ENCODE measurements at places on chromosomes 5 and 9. TPM values are rescaled to one million over a fixed set of nuclear protein-coding genes. Genes with fewer than 3 reads are reported as not detected.

GRCh38 chr9:89370593-89370992, 52.3 kb downstream of the SECISBP2 start:
- H3K36me3 ChIP-seq, result no peaks in the 10 kb centered on the region
- H3K27ac ChIP-seq, result no peak overlapping the region
- H3K27me3 ChIP-seq, result no peaks in the 10 kb centered on the region

DNA sequence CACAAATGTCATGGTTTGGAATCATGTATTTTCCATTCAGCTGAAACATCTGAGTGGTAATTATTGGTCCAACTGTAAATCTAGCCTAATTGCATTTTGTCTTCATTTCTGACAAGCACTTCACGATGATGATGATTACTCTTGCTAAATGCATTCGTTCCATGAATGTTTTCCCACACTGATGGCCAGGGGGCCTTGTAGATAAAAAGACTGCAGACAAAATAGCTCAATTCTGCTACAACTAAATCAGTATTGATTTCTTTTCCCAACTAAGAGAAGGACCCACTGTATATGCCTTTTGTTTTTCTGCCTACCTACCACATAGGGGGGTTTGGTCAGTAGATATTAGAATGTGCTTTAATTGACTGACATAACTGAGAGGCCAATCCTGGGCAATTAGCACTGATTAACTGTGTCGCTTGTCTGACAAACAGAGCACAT, 1351.3 kb upstream of the NUDT12 start:
- H3K27ac ChIP-seq, result no peak overlapping the region
- no peaks in the 10 kb centered on the region for H3K4me1 ChIP-seq
- no peaks in the 10 kb centered on the region for H3K36me3 ChIP-seq
- DNase-seq, result no peak

GRCh38 chr5:54551292-54551691, 33.7 kb downstream of the SNX18 start:
- no peak for DNase-seq
- H3K27ac ChIP-seq, result no peak overlapping the region
- peaks cover 8% of the 10 kb centered on the region for H3K4me1 ChIP-seq
- H3K27me3 ChIP-seq, result no peaks in the 10 kb centered on the region

DNA sequence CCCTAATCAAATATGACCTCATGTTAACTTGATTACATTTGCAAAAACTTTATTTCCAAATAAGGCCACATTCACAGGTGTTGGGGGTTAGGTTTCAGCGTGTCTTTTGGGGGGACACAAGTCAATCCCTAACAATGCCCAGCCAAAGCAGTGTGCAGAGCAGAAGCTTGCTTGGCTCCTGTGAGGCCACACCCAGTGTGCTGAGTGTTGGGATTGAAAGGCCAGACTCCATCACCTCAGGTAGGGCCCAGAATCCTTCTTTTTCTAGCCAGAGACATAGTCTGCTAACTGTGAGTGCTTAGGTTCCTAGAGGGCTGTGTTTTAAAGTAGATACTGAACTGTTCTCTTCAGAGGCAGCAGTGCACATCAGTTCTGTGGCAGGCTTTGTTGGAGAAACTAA, 27.9 kb downstream of the KDM4C start:
- no peaks in the 10 kb centered on the region for H3K36me3 ChIP-seq
- H3K27me3 ChIP-seq, result no peaks in the 10 kb centered on the region
- H3K27ac ChIP-seq, result no peak overlapping the region
- H3K4me1 ChIP-seq, result peaks cover 3% of the 10 kb centered on the region
- H3K4me3 ChIP-seq, result no peak overlapping the region
- DNase-seq, result no peak

DNA sequence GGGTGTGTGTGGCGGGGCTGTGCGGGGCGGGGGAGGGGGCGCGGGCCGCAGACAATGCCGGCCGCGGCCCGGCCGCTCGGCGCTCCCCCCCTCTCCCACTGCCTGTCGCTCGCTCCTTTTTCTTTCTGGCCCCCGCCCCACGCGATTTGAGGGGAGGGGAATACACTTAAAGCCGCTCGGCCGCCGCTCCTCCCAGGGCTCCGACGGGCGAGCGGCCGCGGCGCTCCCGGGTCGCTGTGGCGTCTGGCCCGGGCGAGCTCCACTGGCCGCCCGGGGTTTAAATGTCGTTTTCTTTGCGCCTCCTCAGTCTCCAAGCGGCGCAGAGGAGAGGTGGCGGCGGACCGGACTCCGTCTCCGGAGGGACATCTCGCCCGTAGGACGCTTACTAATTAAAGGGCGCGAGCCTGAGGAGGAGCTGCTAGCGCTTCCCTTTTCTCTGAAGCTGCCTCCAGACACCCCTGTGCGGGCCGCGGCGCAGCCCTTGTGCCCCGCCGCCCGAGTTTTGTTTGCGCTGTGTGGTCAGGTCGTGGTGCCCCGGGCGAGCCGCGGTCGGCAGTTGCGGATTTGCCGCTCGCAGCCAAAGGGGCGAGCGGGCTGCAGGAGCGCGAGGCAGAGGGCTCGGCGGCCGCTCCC, 1.4 kb downstream of the ZSWIM6 start:
- peak overlapping the region; percentile 80 for H3K27ac ChIP-seq
- peaks cover 4% of the 10 kb centered on the region for H3K4me1 ChIP-seq
- DNase-seq, result peak; percentile 39
- no peaks in the 10 kb centered on the region for H3K36me3 ChIP-seq
- H3K4me3 ChIP-seq, result peak overlapping the region; percentile 92
- no peaks in the 10 kb centered on the region for H3K27me3 ChIP-seq

DNA sequence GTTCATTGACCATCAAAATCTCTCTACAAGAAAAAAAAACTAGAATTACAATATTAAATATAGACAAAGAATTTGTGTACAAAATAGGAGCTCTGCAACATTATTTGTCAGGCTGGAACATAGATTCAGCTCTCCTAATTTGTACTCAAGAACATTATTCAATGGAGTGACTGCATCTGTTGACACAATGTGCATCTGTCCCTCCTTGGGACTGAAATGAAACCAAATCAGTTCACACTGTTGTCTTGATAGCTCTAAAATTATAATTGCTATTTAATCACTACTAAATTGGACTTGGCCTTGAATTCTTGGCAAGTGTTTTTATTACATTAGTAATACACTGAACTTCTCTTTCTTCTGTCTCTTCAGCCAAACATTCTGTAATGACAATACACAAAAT, 47.7 kb downstream of the FTMT start:
- H3K4me3 ChIP-seq, result no peak overlapping the region
- H3K27me3 ChIP-seq, result no peaks in the 10 kb centered on the region
- H3K36me3 ChIP-seq, result no peaks in the 10 kb centered on the region
- no peaks in the 10 kb centered on the region for H3K4me1 ChIP-seq
- H3K27ac ChIP-seq, result no peak overlapping the region

- no peaks in the 10 kb centered on the region for H3K27me3 ChIP-seq
- H3K4me3 ChIP-seq, result no peak overlapping the region
- no peaks in the 10 kb centered on the region for H3K4me1 ChIP-seq
- DNase-seq, result no peak
- H3K36me3 ChIP-seq, result no peaks in the 10 kb centered on the region
These were observed 142.1 kb downstream of the XRCC4 start for GRCh38 chr5:83219495-83219894.

- DNase-seq, result no peak
- no peaks in the 10 kb centered on the region for H3K27me3 ChIP-seq
- no peaks in the 10 kb centered on the region for H3K36me3 ChIP-seq
- H3K4me1 ChIP-seq, result no peaks in the 10 kb centered on the region
- no peak overlapping the region for H3K4me3 ChIP-seq
These were observed 81.3 kb downstream of the ANKRD33B start for GRCh38 chr5:10645146-10645545.

DNA sequence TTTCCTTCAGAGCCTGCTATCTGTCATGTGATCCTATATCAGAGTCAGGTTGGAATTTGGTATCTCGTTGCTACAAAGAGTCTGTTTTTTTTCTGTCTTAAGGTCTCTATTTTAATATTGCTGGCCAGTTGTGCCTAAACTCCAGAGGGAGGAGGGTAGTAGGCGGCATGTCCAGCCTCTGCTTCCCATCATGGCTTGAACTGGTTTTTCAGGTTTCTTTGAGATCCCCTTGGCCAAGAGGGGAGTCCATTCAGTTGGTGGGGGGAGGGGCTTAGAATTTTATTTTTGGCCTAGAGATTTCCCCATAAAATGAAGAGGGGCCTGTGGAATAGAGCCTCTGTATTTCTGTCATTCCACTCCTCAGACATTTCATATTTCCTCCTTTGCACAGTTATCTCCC, 15.4 kb upstream of the ZNF354C start:
- H3K27me3 ChIP-seq, result no peaks in the 10 kb centered on the region
- DNase-seq, result no peak
- no peaks in the 10 kb centered on the region for H3K4me1 ChIP-seq

OR1J2 gene
- total RNA-seq, result not detected

LECT2 gene
- not detected for total RNA-seq

GLDC gene
- not detected for total RNA-seq

REEP2 gene
- 4.0 TPM for total RNA-seq

NOL6 gene
- 18.5 TPM for total RNA-seq

CRB2 gene
- total RNA-seq, result 4.6 TPM

Measured in ovary (tissue), 10 donors.